CD4-positive, alpha-beta memory T cell (primary cell): ENCODE measurements at places on chromosomes 1 and 21.
A peak's percentile ranks its signal among the peaks of the same experiment; 100 is the strongest.

GRCh38 chr1:208219659-208220282 is 24.4 kb downstream of the PLXNA2 start:
- DNase-seq, result no peak

- DNase-seq, result no peak
Measured at GRCh38 chr1:193265716-193266115, 79.3 kb upstream of the B3GALT2 start.

DNA sequence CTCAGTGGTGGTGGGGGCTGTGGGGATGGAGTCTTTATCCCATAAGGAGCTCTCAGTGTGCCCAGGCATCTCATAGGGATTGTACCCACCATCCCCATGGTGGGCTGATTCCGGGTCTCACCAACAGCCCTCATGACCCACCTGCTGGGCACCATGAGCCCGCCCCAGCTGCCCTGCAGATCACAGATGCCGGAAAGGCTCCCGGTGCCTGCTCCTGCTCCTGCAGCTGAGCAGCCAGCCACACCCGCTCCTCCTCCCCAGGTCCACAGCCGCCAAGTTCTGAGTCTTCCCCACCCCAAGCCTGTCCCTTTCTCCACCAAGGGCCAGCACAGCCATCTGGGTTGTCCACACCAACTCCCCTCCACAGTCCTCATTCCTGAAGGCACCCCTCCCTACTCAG is 15.5 kb upstream of the TSPEAR start:
- DNase-seq, result no peak

- peak; percentile 4 for DNase-seq
Measured at GRCh38 chr21:37562920-37563640, 196.5 kb downstream of the DYRK1A start.

DNA sequence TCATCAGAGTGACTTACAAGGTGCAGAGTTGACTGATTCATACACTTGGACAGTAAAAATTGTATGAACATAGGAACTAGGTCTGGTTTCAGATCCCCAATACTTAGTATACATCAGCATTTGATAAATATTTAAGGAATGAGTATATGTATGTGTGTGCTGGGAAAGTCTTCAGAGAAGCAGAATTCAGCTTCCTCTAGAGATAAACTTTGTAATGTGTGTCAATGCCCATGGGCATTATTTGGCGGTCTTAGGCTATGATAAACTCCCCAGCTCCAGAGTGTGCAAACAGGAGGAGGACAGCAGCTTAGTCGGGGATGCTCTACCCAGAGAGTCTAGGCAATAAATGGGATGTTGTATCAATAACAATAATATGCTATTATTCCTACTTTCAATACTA is 2.9 kb upstream of the CAMK1G start:
- no peak for DNase-seq

GRCh38 chr1:58884706-58885661 is 101.1 kb upstream of the JUN start:
- no peak for DNase-seq

GRCh38 chr21:7957713-7958064 is 2563.7 kb upstream of the TPTE start:
- no peak for DNase-seq

DNA sequence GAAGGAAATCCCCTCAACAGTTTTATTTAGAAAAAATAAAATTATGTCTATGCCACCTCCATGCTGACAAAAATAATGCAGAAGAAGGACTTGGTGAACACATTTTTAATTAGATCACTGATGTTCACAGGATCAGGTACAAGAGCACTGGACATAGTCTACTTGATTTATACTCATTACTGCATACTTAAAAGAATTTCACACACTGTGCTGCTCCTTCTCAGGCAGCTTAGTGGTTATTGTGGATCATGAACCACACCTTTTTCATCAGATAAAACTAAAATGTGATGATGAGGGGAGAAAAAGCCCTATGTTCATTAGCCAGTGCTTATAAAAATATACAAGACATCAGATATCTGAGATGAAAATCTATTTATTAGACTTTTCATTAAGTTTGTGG is 103.3 kb upstream of the DPH5 start:
- DNase-seq, result no peak
